NCI-H524 (cell line): ENCODE measurements at places on chromosomes 16 and 17.

DNA sequence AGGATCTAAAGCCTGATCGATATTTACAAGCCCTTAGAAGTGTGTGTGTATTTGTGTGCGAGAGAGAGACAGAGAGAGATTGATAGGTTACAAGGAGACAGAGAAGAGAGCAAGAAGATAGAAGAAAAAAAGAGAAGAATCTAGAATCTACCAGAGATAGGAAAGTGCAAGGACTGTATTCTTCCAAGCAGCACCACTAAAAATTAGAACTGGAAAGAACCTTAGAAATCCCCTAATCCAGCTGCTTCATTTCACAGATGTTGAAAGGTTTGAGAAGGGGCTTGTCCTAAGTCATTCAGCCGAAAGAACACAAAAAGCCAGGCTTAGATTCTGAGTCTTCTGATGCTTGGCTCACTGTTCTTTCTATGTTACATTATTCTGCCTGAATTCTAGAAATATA lies 92.2 kb downstream of the HS3ST3A1 start:
- no peak for DNase-seq

DNA sequence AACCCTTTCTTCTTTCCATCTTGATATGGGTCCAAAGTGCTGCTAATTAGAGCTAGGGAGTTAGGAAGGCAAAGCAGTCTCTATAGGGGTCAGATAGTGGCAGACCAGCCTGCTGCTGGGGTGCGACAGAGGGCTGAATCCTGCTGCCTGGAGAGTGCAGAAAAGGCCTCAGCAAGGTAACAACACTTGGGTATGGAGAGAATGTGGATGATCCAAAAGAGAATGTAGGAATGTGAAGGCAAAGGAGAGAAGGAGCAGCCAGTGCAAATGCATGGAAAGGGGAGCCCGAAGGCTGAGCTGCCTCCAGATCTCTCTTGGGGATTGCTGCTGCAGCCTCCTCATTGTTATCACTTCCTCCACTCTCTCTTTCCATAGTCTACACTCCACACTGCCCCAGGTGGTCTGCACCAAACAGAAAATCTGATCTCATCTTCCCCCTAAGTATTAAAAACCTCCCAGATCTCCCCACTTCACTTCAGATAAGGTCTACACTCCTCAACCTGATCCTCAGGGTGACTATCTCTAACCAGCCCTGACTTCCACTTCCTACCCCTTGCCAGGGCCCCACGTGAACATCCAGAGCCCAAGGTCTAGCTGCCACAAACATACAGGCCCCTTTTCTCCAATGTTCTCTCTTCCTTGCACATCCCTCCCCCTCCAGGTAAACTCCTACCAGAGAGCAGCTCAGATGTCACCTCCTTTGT lies 28.8 kb downstream of the TOM1L2 start:
- no peak for DNase-seq

DNA sequence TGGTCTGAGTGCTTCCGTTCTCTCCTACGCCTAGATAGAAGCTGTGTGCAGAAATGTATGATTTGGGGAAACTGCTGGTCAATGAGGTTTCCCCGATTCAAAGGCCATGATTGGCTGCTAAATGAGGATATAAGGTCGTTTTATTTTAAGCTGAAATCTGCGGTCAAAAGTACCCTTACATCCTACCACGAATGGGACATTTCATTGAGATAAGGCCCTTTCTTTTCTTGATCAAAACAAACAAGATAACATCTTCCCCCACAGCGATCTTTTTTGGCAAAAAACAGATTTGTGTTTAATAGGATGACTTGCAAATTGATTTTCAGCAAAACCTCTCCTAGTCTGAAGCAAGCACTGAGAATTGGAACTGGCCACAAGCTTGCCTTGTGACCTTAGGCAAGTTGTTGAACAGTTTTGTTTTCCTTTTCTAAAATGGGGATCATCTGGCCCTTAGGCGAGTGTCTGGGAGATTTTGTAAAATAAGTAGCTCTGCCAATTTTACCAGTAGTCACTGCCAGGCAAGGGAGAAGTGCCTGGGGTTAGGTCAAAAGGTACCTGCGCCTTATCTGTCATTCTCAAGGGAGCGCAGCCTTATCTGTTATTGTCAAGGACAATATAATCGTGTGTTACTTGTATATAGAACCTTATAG lies 635 bp downstream of the SCPEP1 start:
- DNase-seq, result no peak

DNA sequence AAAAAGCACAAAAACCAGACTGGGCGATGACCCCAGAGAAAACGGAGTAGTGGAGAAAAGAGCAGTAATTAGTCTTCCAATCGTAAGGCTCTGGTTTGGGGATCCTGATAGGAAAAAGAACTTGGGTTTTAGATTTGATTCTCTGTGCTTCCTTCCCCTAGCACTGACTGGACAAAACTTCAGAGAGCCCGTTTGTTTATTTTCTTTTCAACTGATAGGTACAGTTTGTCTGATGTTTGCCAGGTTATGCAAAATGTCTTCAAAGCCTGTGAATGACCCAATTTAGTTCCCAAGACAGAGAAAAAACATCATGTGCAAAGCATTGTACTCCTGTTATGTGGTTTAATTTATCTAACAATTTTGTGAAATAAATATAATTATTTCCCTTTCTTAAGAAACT lies 151.1 kb upstream of the COX10 start:
- no peak for DNase-seq

DNA sequence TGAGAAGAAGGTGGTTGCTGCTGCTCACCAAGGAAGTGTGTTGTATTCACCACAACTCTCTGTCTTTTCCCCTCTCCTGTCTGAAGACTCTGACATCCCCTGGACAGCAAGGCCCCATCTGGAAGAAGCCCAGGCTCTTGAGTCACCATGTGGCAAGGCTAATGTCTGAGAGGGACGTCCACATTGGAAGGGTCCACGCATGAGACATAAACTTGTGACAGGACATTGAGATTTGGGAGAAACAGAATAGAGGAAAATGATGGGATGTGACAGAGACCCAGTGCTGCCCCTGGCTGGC lies 176.5 kb downstream of the IRF8 start:
- no peak for DNase-seq

DNA sequence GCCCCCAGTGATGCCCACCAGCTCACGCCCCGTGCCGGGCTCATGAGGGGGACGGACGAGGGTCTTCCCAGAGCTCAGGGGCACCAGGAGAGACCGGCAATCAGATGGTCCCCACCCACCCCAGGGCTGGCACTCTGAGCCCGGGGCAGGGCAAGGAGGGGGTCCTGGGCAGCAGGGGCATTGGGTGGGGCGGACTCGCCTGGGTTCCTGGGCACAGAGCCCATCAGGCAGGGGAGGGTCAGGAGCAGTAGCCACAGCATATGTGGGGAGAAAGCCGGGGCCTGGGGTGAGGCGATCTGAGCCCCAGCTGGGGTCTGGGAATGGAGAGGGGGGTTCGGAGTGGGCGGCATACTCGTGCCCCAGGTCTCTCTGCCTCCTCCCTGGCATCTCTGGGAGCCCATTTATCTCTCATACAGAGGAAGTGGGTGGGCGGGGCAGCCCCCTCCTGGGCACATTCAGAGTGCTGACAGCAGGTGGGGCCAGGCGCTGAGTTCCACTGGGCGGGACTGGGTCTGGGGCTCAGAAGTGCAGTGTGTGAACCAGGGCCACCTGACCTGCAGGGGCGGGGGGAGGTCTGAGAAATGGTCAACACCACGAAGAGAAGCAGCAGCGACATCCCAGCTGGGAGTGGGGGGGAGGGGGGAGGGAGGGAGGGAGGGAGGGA lies 20.5 kb upstream of the UBE2I start:
- DNase-seq, result no peak

DNA sequence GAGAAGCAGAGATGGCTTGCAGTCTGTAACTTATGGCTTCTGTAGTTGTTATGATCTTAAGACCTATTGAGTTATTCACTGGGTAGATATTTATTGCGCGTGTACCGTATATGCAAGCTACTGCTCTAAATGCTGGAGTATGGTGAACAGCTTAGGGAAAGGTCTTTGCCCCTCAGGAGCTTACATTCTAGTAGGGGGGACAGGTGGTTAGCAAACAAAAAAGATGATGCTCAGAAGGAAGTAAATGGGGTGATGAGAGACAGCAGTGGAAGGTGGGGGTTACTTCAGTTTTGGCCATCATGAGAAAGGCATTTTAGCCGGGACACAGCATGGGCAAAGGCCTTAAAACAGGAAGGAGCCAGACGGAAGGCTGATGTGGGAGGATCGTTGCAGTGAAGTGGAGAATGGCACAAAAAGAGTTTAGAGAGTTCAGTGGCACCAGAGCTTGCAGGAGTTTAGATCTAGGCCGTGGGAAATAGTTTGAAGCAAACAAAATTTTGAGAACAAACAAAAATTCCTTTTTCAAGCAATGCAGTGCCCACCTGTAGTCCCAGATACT lies 2.1 kb downstream of the ARMC7 start:
- no peak for DNase-seq

DNA sequence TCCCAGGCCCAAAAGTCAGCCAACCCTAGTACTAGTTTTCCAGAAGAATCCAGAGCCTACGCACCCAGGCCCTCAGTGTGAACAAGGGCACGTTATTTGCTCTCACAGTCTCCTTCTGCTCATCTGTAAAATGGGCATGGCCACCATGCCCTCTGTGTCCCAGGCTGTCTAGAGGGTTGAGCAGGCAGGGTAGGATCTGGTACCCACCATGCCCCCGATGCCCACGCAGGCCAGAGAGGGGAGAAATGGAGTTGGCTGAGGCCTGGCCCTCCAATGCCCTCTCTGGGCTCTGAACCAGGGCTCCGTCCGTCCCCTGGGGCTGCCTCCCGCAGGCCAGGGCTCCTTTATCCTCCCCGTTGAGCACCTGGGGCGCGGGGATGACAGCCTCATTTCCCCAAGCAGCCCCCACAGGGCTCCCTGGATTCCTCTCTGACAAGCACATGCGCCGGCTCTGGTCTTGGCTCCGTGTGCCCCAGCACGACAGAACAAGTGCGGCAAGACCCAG lies 9.1 kb upstream of the BAHCC1 start:
- no peak for DNase-seq

GRCh38 chr17:41665566-41666236 lies 23.0 kb upstream of the EIF1 start:
- peak; percentile 85 for DNase-seq

GRCh38 chr16:75385507-75386152 lies 47.7 kb downstream of the CFDP1 start:
- DNase-seq, result peak; percentile 79

DNA sequence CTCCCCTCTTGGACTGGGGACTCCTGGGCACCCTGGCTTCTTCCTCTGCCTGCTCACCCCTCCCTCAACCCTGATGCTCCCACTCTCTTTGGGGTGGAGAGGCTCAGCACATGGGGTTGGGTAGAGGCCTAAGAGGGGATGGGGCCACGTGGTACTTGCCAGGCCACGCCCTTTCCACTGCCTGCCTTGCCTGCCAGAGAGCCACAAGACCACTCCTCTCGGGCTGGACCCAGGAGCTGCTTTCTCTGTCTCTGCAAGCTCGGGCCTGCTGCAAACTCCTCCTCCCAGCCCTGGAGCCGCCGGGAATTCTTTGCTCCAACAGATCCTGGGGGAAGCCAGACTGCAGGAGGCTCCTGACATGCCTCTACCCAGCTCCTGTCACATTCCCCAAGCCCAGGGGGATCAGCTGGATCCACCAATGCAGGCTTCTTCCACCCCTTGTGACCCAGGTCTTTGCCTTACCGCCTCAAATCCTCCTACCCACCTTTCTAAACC lies 11.8 kb downstream of the DLX4 start:
- no peak for DNase-seq

GRCh38 chr17:12965988-12966387 lies 51.8 kb downstream of the ELAC2 start:
- DNase-seq, result no peak

DNA sequence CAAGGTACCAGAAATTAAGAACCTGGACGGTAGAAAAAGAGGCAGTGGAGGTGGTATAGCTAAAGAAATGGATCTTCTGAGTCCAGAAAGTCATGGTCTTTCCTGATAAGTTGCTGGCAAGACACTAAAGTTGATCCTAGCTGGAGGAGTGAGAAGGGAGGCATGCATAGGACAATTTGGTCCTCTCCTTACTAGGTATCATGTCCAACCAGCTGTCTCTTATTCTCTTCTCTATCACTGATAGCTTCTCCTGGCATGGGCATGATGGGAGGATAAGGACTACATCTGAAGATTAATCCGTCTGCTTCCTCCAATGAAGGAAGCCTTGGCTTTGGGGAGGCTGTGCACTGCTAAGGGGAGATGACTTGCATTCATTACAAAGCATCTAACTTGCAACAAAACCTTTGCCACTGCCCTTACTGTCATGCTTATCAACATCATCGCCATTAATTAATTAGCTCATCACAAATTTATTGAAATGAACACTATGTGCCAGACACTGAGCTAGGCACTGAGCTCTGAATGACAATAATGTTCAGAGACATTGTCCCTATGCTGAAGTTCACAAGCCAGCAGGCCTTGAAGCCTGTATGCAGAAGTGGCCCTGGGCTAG lies 3.1 kb upstream of the FAM117A start:
- DNase-seq, result no peak

DNA sequence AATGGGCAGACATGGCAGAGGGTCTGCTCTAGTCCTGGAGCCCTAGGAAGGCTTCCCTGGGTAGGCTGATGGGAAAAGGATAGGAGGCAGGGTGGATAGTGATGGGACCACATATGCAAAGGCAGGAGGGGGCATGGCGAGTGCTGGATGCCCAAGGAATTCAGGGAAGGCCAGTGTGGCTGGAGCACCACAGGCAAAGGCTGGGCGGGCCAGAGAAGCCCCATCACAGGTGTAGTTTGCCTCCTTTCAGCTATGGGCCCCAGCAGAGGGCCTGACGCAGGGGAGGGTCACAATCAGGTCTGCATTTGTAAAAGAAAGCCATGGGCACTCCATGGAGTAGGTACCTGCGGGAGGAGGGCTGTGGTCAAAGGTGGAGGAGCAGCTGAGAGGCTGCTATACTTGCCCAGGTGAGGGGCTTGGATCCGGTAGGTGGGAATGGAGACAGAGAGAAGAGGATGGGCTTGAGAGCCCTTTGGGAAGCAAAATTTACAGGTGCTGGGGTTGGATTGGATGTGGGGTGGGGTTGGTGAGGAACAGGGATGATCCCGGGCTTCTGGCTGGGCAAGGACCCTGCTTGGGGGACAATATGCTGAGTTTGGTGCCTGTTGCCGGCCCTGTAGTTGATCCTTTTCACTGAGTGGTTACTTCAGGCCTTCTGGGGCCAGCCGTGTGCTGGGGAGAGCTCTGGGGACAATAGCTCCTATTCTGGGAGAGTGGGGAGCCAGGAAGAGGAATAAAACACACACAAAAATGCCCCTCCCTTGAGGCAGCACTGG lies 6.5 kb upstream of the COL1A1 start:
- DNase-seq, result no peak

GRCh38 chr16:66849021-66849420 lies 4.8 kb downstream of the CA7 start:
- DNase-seq, result no peak
